ENCODE measurements at places on chromosomes 11 and 22.

GRCh38 chr11:83056204-83056603 lies 15.5 kb downstream of the RAB30 start:
- DNase-seq: no peak

GRCh38 chr11:34640050-34640923 lies 19.4 kb downstream of the EHF start:
- no peak for DNase-seq

DNA sequence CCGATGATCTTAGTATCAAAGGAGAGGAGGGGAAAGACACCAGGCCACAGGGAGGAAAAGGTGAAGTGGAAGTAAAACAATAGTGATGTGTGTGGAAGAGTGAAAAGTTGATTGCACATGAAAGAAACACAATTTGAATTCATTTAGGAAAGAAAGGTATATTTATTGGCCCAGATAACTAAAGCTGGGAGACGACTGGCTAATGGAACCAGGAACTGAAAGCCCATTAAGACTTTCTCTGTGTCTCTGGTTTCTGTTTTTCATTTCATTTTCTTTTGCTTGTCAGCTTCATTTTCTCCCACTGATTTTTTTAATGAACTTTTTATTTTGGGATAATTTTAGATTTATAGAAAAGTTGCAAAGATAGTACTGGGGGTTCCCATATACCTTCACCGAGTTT lies 5.1 kb upstream of the DCHS1 start:
- no peak for DNase-seq

GRCh38 chr22:46163557-46163888 lies 13.2 kb downstream of the PPARA start:
- no peak for DNase-seq

- peak; percentile 96 for DNase-seq
These were observed 955.6 kb downstream of the OPCML start for GRCh38 chr11:132576706-132577105.

DNA sequence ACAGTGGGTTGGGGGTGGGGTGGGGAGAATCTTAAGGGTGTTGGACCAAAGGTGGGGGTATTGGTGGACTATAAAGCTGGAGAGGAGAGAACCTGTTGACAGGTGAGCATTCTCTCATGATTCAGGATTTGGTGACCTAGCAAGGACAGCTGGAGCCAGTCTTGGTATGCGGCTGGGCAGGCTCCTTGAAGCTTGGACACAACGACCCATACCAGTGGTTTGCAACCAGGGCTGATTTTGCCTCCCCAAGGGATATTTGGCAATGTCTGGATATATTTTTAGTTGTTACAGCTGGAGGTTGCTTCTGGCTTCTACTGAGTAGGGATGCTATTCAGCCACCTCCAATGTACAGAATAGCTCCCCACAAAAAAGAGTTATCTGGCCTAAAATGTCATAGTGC lies 5.6 kb downstream of the EXT2 start:
- DNase-seq: no peak

GRCh38 chr11:85663080-85663752 lies 1.7 kb downstream of the CREBZF start:
- DNase-seq: no peak

DNA sequence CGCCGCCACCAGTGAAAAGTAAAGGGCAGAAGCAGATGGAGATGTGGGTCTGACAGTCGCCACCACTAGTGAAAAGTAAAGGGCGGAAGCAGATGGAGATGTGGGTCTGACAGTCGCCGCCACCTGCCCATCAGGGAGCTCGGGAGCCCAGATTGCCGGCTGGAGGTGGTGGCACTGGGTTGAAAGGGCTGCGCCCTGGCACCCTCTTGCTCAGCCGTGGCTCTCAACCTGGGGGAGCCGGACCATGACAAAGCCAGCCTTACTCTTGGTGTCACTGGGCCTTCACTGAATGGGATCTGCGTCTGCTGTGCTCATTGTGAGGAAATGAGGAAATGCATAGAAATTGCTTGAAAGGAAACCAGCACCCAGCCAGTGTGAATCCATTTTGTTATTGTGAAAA lies 36.3 kb downstream of the AP2A2 start:
- no peak for DNase-seq

GRCh38 chr11:76233196-76233921 lies 27.1 kb upstream of the WNT11 start:
- no peak for DNase-seq

- DNase-seq: no peak
These were observed 27.5 kb downstream of the LINC01488 start for GRCh38 chr11:69508974-69509373.

DNA sequence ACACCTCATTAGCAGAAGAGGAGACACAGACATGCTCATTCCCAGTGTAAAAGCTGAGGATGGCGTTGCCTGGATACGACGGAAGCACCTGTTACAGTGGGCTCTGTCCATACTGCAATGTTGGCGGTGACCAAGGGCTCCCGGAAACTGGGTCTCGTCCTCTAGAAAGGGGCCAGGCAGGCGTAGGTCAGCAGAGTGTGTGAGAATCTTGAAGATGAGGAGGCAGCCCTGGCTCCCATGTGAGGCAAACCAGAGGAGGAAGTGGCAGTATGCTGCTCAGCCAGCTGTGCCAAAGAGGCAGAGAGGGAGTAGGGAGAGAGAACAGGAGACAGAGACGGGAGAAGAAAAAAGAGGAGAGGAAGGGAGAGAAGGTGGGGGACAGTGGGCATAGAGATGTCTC lies 10.3 kb downstream of the LTO1 start:
- DNase-seq: no peak

DNA sequence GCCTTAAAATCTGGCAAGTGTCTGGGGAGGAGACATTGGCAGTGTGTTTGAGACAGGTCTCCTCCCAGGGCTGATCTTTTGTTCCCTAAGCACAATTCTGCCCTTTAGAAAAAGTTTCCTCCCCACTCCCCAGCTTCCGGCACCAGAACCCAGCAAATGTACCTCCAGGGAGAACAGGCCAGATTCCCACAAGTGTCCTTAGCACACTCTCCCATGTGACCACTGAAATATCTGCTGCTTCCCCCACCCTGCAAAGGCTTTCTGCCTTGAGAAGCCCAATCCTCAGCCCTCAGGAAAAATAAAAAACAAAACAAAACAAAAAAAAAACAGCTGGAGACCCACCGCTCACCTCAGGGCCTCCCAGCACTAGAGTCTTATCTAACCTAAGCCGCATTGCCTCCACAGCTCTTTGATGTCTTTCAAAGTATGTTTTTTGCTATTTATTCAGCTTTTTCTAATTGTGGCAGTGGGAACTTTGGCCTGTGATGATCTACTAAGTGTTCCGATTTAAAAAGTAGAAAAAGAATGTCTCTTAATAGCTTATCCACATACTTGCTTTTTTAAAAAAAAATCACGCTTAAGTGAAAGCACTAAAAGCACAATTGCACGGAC lies 29.0 kb upstream of the FBLN1 start:
- no peak for DNase-seq

DNA sequence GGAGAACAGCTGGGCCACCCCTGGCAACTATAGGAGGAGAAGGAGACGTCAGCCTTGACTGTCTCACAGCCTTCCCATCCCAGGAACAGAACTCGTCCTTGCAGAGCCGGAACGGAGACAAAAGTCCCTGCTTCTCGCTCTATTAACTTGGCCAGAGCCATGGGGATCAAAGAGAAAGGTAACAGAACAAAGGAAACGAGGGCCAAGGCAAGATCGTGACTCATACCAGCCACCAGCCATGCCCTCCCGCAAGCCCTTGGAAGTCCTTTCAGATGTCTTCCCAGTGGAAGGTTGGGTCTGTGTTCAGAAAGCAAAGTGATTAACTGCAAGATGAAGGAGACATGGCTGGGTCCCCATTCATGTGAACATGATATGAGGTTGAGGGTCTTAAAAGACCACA lies 64.7 kb downstream of the PDE2A start:
- no peak for DNase-seq

- DNase-seq: no peak
These were observed 159.2 kb upstream of the DDI1 start for GRCh38 chr11:103877221-103877620.

DNA sequence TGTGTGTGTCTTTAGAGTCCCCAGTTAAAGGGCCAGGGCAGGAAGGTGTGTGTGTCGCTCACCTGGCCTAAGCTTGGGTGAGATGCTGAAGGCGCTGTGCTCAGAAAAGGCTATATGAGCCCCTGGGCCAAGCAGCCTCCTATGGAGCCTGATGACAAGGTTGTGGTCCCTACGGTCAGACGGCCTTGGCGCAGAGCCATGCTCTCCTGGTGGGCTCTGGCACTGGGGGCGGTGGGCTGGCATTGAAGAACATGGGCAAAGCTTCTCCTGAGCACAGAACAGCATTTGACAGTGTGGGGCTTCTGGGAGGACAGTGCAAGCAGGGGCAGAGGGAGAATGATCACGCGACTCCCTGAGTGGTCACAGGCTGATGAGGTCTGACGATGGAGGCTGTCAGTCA lies 10.7 kb upstream of the LRRC10B start:
- no peak for DNase-seq

DNA sequence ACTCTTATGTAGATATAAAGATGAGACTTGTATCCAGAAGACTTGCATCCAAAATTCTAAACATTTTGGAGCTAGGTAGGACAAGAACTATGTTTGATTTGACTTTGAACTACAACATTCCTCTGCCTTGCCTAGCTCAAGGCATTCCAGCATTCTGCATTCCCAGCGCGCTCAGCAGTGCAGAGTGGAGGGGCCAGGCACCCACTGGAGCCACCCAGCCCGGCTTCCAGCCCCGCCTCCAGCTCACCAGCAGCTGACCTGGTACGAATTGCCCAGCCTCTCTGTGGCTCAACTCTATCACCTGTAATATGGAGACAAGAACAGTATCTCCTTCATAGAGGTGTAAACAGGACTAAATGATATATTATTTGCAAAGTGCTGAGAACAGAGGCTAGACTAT lies 28.8 kb downstream of the PRDM10 start:
- no peak for DNase-seq

- DNase-seq: no peak
These were observed 26.0 kb downstream of the FDX1 start for GRCh38 chr11:110455718-110456117.

DNA sequence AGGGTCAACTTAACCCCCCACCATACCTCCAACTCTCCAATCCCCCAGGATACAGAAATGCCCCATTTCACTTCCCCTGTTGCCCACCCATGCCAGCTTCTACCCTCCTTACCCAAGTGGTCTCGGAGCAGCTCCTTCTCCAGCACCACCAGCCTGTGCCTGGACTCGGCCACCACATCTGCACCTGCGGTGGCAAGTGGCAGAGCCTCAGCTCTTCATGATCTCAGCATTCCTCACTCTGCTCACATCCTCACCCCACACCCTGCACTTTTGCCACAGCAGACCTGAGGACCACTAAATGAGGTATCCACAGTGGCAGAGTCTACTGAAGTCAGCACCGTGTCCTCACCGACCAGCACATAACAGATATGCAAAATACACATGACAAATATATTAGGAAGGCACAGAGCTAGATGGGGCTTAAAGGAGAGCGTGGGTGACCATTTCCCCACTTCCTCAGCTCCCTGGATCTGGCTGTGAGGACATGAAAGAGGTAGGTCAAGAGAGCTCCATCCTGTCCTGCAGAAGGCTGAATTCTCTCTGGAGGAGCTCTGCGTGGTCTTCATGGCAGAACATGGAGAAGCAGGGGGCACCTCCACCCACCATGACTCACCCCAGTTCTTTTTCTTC lies 9.7 kb downstream of the NHERF4 start:
- DNase-seq: no peak

- DNase-seq: no peak
These were observed 920.1 kb downstream of the BRD1 start for GRCh38 chr22:48907591-48907990.

DNA sequence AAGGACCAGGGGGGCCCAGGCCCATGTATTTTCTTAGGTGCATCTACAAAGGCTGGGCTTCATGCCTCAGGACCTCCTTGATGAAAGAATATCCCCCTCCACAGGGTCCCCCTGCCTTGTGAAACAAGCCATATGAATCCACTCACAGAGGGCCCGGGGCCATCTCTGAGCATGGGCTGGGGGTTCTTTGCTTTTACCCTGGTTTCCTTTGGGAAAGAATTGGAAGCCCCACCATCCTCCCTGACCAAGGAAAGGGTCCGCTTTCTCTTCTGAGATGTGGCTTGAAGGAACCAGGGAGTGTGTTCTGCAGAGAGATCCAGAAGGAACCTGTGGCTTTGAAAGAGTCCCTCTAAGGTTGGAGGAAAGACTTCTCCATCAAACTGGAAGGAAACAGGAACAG lies 9.2 kb upstream of the ANO1 start:
- DNase-seq: no peak

GRCh38 chr22:47086596-47087248 lies 324.3 kb downstream of the TBC1D22A start:
- no peak for DNase-seq

DNA sequence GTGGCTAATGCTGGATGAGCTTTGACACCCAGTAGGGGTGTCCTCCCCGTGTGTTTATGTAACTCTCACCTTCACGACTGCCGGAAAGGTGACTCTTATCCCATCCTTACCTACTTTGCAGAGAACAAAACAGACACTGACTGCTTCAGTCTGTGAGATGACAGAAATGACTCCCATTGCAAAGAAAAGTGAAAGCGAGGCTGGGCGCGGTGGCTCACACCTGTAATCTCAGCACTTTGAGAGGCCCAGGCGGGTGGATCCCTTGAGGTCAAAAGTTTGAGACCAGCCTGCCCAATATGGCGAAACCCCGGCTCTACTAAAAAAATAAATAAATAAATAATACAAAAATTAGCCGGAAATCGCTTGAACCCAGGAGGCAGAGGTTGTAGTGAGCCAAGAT lies 106.4 kb upstream of the ANO1 start:
- DNase-seq: no peak

- peak; percentile 42 for DNase-seq
These were observed 12.1 kb downstream of the PLAAT5 start for GRCh38 chr11:63478896-63479295.

GRCh38 chr22:21702700-21703683 lies 32.6 kb downstream of the YPEL1 start:
- DNase-seq: no peak

DNA sequence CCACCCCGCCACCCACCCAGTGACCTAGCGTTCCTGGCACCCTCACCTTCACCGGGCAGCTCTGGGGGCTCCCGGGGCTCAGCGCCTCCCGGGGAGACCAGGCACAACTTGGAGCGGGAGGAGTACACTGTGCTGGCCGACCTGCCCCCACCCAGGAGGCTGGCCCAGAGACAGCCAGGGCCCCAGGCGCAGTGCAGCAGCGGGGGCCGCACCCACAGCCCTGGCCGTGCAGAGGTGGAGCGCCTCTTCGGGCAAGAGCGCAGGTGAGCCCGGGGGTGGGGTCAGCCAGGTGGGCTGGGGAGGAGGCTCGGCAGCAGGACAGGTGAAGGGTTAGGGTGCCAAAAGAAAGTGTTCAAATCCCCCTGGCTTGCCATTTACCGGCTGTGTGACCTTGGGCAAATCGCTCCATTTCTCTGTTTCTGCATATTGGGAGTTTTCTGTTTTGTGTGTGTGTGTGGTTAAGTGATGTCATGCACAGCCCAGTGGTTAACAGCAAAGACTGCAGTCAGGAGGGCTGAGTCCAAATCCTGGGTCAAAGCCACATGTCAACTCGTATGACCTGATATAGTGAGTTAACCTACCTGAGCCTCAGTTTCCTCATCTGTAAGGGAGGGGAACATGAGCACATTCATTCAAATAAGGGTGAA lies 29.5 kb downstream of the TRIOBP start:
- DNase-seq: no peak

GRCh38 chr11:10454878-10455631 lies at the start of gene AMPD3:
AMPD3 (plus strand) TSS chr11:10455264; CDS start chr11:10461520, 6,256 bp downstream.
- peak; percentile 91 for DNase-seq

All from non-pigmented ciliary epithelial cell (primary cell).